Activated naive CD4-positive, alpha-beta T cell treated with Interleukin-2 at 50 U/mL for 16 hours (primary cell): ENCODE measurements at places on chromosomes 11 and 22.

DNA sequence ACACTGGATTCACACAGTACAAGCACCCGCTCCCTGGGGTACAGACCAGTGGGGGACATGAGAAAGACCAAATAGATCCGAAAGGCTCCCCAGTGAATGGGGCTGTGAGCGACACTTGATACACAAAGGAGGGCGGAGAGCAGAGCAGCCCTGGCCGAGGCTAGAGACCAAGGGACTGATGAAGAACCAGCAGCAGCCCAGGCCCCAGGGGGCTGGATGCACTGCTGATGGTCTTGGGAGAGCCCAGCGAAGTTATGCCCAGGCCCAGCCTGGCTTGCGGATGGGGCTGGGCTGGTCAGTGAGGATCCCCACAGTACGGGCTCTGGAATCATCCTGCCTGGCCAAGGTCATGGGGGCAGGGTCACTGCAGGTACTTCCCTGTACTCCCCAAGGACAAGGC lies 23.2 kb downstream of the ARHGAP1 start:
- DNase-seq, result no peak

DNA sequence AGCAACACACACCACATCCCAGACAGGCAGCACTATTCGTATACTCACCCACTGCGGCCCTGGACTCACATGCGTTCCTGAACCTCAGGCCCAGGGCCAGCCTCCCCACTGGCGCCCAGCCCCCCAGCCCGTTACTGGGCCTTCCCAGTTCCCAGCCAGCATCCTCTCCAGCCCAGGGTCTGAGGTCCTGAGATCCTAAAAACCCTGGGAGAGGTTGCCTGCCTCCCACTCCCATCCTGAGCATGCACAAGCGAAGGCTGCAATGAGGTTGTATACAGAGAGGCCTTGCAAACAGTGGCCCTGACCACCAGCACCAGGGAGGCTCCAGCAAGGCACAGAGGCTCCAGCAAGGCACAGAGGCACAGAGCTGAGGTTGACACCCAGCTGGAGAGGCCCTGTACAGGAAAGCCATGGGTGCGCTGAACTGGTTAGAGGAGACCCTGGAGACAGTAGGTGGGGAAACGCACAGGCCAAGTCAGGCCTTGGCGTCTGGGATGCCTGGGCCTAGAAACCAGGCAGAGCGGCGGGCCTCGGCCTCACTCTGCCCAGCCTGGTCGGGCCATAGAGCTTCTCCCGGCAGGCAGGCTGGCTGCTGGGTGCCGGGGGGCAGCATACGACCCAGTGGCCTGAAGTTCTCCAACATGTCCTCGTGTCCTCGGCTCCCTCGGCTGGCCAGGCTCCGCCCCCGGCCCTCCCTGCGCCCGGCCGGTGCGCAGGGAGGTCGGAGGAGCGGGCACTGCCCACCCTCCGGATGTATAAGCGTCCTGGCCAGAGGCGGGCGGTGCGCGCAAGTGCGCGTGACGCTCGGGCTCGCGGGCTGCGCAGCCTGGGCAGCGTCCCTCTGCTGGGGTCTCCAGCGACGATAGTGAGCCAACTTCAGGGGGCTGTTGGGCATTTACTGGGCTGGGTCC lies 2.3 kb upstream of the TBX1 start:
- DNase-seq, result no peak

DNA sequence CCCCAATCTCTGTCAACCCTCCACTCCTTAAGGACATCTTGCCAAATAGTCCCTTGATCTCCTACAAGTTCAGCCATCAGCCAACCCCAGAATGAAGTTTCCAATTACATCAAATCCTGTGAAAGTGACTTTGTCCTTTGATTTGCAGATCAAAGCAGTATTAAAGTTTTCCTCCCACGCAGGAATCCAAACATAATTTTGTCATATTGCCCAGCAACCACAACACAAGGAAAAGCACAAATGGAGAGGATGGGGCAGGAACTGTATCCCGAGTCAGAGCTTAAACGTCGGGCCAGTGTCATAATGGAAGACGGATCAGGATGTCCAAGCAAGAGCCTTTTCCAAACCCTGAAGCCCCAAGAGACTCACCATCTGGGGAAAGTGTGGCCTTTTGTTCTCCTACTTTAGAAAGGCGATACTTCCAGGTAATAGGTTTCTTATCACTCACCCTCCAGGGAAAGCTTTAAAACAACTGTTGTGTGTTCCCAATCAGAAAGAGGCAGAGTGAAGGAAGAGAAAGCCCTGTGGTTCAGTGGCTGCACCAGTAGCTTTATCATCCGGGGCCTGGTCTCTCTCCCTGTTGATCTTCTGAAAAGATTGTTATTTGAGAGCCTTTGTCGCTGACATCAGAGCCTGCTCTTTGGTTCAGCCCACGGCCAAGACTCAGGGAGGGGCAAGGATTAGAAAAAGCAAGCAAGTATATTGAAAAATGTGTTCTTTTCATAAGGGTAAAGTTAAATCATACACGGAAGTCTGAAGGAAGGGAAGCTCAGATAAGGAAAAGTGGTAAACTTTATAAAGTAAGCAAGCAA lies 41.7 kb downstream of the EXPH5 start:
- no peak for DNase-seq

GRCh38 chr11:36101466-36101865 lies 157.6 kb downstream of the LDLRAD3 start:
- DNase-seq, result no peak

- DNase-seq, result no peak
Measured at GRCh38 chr11:77207019-77207485, 79.0 kb downstream of the MYO7A start.

DNA sequence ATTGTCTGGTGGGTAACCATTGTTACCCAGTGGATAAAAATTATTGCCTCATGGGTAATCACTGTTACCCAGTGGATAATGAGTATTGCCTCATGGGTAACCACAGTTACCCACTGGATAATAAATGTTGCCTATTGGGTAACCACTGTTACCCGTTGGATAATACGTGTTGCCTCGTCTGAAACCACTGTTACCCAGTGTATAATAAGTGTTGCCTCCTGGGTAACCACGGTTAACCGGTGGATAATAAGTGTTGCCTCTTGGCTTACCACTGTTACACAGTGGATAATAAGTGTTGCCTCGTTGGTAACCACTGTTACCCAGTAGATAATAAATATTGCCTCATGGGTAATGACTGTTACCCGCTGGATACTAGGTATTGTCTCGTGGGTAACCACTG lies 20.9 kb upstream of the NXPE4 start:
- no peak for DNase-seq

DNA sequence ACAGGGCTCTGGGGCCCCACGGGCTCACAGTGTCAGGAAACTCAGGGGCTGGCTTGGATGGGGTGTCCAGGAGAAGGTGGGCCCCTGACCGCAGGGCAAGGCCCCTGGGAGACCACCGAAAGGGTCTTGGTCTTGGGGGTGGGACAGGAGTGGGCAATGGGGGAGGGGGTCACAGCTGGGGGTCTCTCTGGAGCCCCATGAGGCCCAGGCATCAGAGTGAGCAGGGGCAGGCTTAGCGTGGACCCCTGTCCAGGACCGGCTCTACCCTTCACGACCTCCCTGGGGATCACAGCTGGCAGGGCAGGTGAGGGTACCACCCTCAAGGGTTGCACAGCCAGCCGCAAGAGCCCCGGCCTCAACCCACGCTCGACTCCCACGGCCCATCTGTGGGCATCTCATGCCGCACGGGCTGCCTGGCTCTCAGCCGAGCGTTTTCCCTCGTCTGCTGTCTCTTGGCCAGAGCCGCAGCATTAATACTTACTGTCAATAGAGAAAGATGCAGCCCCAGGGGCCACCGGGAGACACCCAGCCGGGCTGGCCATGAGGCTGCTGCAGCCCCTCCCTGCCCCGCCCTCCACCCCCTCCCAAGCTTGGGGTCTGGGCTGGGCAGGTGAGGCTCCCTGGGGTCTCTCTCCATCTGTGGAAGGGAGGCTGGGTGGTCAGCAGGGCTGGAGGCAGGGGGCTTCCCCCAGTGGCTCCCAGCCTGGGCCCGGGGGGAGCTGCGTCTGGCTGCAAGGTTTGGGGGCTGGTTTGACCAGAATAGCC lies 662 bp downstream of the MUC5B start:
- no peak for DNase-seq

- DNase-seq, result no peak
Measured at GRCh38 chr11:30016588-30017363, at the start of gene KCNA4. Gene KCNA4, minus strand, starts transcription at chr11:30017030. Its CDS starts 4,352 bp downstream, at chr11:30012678.

- no peak for DNase-seq
Measured at GRCh38 chr22:29244785-29245625, 22.8 kb downstream of the RHBDD3 start.
